ENCODE measurements at places on chromosomes 3 and 15. TPM values are rescaled to one million over a fixed set of nuclear protein-coding genes. Genes with fewer than 3 reads are reported as not detected.

- peak; percentile 69 for DNase-seq
Measured at GRCh38 chr15:47719730-47720129, 2.4 kb downstream of the SEMA6D start.

- peak; percentile 76 for DNase-seq
Measured at GRCh38 chr3:100401674-100402041, 319 bp downstream of the LNP1 start.

DNA sequence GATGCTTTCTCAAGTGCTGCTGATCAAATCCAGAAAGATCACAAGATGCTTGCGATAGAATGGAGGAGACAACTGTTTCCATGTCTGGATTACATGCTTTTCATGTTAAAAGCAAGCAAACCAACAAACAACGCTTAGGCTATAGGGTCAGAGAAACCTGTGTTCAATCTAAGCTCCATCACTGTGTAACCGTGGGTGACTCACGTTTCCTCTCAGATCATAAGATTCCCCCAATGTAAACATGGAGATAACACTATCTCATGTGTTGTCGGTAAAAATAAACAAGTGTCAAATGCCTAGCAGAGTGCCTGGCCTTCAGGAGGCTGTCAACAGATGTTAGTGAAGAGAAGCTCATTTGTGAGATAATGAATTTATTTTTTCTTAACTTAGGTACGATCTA, 907.8 kb downstream of the NTRK3 start:
- DNase-seq, result peak; percentile 71

GRCh38 chr15:101813803-101814534, 2.0 kb downstream of the OR4F15 start:
- DNase-seq, result no peak

DNA sequence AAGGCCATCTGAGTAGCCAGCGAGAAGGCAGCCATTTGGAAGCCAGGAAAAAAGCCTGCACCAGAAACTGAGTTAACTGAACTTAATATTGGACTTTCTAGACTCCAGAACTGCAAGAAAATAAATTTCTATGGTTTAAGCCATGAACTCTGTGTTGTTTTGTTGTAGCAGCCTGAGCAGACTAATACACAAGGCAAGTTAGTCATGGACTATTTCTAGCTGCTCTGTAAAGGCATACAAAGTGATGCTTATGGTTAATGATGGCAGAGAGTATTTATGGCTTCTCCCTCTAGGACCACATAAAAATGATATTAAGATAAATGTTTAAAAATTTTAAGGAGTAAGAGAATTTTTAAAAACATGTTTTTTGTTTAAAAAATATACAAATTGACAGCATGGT, 37.1 kb downstream of the PROS1 start:
- no peak for DNase-seq

The ATR gene
- polyA plus RNA-seq, result 9.0 TPM

GRCh38 chr3:38207254-38208003, 42.1 kb downstream of the OXSR1 start:
- no peak for DNase-seq

- DNase-seq, result no peak
Measured at GRCh38 chr15:52706091-52706490, 26.9 kb upstream of the ATOSA start.

DNA sequence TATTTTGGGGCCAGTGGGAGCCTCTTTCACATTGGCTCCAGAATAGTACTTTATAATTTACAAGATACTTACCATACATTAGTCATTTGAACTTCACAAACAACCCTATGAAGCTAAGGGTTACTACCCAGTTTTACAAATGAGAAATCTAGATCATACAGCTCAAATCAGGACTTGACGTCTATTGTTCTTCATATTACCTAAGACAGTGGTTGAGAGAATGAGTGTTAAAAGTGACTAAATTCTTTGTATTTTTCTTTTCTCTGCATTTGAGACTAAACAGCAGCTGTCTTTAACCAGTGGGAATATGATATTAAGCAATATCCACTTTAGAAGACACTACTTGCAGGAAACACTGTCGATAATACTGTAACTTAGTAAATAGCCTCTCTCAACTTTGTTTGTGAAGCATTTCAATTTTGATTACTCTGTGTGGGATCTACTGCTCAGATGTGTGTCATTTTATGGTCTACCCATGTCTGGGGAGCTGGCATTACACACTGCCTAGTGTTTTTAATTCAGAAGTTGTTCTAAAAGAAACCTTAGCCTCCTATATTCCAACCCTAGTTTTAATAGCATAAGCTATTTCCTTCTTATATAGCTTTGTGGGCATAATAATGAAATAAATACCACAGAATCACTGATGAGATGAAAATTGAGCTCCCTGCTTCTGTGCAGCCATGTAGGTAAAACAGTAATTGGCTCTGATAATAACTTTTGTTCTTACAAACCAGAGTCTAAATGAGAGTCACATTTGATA, 45.9 kb downstream of the IQCH start:
- no peak for DNase-seq

DNA sequence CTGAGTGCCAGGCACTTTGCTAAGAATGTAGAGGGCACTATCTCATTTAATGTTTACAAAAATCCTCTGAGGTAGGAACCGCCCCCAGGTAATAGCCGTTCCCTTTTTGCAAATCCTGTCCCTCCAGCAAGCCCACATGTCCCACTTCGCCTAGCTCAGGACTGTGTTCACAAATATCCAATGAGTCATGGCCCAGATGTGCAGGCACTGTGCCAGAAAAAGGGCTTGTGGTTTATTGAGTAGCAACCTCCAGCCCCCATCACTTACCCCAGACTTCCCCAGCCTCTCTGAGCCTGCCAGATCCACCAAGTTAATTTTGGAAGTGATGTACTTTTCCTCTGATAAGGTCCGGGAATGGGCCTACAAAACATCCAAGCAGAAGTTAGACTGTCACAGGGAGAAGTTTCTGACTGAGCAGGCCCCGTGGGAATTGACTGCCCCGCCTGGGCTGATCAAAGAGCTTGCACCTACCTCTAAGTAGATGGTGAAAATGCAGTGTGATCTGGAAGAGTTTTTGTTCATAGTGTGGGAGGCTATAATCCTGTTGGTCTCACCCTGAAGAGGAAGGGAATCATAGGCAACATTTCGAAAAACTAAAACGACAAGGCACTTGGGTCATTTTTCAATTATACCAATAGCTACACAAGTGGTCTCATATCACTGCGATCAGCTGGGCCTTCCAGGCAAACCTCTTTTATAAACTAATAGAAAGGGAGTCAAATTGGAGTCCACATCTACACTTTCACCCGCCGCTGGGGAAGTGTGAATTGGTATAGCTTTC, 15.7 kb downstream of the KIF9 start:
- DNase-seq, result peak; percentile 60

The PLOD2 gene
- 17.8 TPM for polyA plus RNA-seq

DNA sequence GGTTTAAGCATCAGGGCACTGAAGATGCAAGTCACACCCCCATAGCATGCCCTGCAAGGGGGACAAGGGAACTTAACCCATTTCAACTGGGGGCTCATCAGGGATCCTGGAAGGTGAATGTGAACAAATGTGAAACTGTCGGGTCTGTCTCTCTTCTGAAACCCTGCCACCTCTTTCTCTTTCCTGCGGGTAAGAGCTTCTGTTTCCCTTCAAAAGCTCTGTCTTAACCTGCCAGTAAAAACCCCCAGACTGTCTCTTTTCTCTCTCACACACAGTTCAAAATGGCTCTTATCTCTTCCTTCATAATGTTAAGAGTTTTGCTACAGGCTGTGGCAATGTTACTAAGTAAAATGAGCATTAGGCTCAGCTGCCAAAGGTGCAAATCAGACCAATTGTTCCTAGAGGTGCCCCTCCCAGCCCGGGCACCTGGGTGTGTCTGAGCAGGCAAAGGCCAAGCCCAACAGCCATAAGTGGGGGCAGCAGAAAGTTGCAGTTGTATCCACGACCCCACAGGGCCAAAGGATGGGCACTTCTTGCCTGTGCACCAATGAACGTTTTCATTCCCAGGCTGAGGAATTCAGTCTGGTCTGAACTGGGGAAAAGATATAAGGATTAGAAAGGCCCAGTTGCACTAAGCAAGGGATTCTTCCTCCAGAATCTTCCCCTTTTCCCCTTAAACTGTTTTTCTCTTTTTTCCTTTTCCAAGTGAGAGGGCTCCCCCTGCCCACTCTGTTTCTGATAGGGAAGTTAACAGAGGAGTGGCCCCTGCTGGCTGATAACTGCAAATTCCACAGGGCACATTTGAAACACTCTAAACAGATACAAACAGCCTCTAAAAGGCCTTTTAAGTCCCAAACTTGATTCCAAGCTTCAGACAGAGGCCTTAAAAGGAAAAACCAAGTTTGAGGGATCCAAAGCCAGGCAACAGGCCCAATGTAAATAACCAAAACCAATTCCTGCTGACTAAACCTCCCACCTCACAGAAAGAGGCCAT, 113.8 kb upstream of the EPHA6 start:
- DNase-seq, result no peak

GRCh38 chr15:44130778-44131177, 64.3 kb downstream of the FRMD5 start:
- no peak for DNase-seq

- no peak for DNase-seq
Measured at GRCh38 chr3:127456471-127457093, 134.0 kb downstream of the TPRA1 start.

The SH2D7 gene
- polyA plus RNA-seq, result 0.04 TPM

- peak; percentile 72 for DNase-seq
Measured at GRCh38 chr3:14725013-14725412, 50.1 kb downstream of the C3orf20 start.

DNA sequence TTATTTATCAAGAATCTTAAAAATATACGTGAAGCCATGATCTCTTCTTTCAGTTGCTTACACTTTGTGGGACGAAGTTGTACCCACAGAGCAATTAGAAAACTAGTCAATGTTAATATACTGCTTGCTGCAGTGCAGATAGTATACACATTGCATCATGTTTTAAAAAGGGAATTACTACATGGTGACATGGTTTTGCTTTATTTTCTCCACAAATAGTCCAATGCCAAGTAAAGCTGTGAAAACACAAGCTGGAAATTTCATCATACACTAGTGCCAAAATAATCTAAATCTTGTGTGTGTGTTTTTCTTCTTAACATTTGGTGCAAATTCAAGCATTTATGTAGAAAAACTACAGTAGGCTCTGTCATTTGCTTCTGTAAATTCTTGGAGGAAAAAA, 233.0 kb downstream of the EPHA3 start:
- peak; percentile 82 for DNase-seq

DNA sequence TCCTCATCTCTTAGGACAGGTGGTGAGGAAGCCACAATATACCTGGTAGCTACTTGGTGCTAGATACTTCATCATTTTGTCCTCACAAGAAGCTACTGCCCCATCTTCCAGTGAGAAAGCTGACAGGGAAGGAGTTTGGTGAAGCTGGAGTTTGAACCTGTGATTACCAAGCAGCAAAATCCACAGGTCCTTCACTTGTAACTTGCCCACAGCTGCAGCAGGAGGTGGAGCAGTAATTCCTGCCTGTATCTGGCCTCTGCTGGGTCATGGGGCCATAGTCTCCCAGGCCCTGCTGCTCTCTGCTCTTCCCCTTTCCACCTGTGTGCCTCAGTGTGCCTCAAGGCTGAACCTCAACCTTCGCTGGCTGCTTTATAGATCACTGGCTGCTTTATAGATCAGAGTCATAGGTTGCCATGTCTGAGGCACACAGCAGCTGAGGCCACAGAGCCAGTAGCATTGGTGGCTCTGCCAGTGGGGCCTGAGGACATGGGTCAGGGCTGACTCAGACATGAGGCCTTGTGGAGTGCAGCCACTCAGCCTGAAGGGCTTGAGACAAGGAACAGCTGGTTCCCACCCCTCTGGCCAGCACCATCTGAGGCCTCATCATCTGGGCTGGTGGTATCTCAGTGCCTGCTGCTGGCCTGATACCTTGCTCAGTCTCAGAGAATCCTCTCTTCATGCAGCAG, 11.1 kb upstream of the CHRNB4 start:
- DNase-seq, result no peak

- no peak for DNase-seq
Measured at GRCh38 chr3:170735821-170736220, 134.2 kb downstream of the RPL22L1 start.

DNA sequence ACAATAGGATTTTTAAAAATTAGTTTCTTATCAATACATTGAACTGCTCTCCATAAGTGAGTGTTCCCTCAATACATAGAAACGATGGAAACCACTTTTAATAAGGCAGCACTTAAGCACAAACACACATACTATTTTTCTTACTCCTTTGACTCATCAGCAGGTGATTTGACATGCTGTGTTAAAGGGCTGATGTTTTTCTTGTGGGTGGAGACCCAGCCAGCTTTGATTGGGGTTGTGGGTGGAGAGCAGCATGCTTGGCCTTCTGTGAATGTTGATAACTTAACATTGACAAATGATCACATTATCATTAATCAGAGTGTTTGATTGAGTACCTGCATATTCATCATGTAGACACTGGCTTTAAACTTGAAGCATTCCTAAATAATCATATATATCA, 223.0 kb upstream of the DPH6 start:
- no peak for DNase-seq

DNA sequence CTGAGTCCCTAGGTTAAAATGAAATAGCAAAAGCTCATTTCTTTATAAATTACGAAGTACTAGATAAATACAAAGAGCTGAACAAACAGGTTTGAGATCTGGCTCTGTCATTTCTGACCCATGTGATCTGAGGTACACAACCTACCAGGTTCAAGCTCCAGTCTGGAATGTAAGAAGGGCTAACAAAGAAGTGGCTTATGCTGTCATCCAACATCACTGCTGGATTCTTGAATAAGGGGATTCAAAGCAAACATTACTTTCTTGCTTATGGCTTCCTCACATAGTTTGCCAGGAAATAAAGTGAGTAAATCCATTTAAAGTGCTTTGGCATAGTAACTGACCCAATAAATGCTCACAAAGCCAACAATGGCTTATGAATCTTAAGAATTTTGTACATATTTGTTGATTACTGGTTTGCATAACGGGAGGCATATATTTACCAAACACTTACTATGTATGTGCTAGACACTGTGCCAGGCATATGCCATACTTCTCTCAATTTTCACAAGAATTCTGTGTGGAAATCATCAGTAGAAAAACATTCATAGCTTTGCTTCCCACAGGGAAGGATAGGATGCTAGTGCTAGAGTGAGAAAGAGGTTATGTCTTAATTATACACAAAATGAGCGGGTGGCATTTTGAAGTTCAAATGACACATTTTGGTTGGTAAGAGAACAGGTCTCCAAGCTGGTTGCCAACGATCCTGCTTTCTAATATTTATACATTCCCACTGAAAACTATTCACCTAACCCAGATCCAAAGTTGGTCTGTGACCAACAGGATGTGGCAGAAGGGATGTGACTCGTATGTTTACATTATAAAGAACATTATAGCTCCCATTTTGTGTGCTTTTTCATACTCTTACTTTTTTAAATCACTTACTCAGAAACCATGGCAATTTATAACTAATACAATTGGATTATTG, 38.7 kb upstream of the CSPG5 start:
- DNase-seq, result peak; percentile 11

- no peak for DNase-seq
Measured at GRCh38 chr3:16174976-16175901, 759 bp downstream of the GALNT15 start.

The MYH15 gene
- polyA plus RNA-seq, result 0.06 TPM

The DNASE1L3 gene
- polyA plus RNA-seq, result 2.5 TPM

GRCh38 chr15:67512140-67512539, 8.8 kb upstream of the C15orf61 start:
- no peak for DNase-seq

- DNase-seq, result no peak
Measured at GRCh38 chr15:70596354-70597055, 166.9 kb downstream of the UACA start.

The ARGFX gene
- polyA plus RNA-seq, result not detected

The B3GNT5 gene
- 25.4 TPM for polyA plus RNA-seq

The PPP1R14D gene
- polyA plus RNA-seq, result 0.22 TPM

GRCh38 chr3:17655743-17656142, 86.7 kb downstream of the TBC1D5 start:
- no peak for DNase-seq
